IMR-90 (cell line): ENCODE measurements at places on chromosomes 6 and 20. TPM values are rescaled to one million over a fixed set of nuclear protein-coding genes. Genes with fewer than 3 reads are reported as not detected.
A peak's percentile ranks its signal among the peaks of the same experiment; 100 is the strongest.

DNA sequence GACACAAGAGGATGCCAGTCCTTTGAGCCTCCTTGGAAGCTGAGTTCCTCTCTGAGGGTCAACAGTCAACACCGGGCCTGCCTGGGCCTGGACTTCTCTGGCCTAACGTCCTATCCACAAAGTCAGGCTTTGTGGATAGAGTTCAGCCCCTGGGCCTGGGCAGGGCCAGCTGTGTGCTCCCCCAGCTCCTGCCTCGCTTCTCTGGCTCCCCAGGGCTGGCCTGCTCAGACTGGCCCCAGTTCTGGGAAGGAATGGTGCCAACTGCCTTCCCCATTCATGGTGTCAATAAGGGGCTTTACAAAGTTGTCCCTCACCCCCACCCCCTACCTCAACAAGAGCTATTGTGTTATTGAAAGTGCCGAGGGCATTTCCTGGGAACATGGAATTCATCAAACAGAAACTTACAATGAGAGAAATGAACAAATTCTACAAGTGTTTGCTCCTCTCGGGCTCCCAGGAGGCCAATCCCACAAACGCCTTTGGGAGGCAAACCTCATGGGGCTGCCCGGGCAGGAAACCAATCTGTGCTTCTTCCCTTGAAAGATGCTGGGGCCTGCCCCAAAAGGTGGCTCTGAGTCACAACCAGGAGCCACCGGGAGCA lies 26.5 kb upstream of the PPP1R14C start:
- no peaks in the 10 kb centered on the region for H3K36me3 ChIP-seq
- H3K4me1 ChIP-seq: no peaks in the 10 kb centered on the region
- H3K27ac ChIP-seq: no peak overlapping the region
- H3K27me3 ChIP-seq: peaks cover under 1% of the 10 kb centered on the region; the same call in 1 of the 2 replicates
- H3K4me3 ChIP-seq: no peak overlapping the region

DNA sequence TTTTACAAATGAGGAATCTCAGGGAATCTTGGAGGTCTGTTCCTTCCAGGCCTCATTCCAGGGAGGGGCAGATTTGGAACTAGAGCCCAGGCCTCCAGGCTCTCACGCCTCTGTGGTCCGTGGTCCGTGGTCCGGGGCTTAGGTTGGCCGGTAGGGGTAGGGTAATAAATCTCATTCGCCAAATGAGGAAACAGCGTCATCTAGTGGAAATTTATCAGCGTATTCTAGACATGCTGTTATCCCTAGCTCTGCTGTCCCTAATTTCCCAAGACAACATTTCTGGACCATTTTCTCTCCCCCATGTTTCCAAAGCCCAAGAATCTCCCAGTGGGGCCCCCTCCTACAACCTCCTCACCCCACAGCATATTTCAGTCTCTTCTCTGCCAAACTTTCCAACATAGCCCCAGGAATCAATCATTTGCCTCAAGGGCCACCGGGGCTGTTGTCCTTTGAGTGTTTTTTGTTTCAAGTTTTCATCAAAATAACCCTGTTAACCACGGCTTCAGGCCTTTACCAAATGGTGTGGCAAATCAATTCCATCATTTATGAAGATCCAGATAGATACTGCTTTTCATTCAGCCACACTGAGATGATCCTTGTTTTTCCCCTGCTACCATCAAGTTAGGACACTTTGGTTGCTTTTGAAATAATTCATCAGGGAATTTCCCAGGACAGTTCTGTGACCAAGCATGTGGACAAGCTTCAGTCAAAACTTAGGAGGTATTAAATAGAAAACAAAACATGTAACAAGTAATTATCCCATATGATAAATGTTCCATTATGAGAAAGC lies 126.8 kb downstream of the ALDH8A1 start:
- H3K4me3 ChIP-seq: no peak overlapping the region
- no peaks in the 10 kb centered on the region for H3K36me3 ChIP-seq
- peak; percentile 90 for DNase-seq
- H3K27ac ChIP-seq: peak overlapping the region; percentile 77
- no peaks in the 10 kb centered on the region for H3K27me3 ChIP-seq
- H3K4me1 ChIP-seq: peaks cover 11% of the 10 kb centered on the region

GRCh38 chr6:40170856-40171255 lies 236.6 kb upstream of the MOCS1 start:
- no peak overlapping the region for H3K4me3 ChIP-seq
- no peaks in the 10 kb centered on the region for H3K36me3 ChIP-seq

- no peaks in the 10 kb centered on the region for H3K36me3 ChIP-seq
- peak; percentile 93 for DNase-seq
- H3K27ac ChIP-seq: 0 out of 2 replicates have a peak overlapping the region, but pooled peaks have one; percentile 10
- peaks cover 27% of the 10 kb centered on the region for H3K4me1 ChIP-seq
- no peaks in the 10 kb centered on the region for H3K27me3 ChIP-seq
Measured at GRCh38 chr20:38201356-38201755, 36.3 kb upstream of the TGM2 start.

- H3K27me3 ChIP-seq: peaks cover 26% of the 10 kb centered on the region
- peak; percentile 44 for DNase-seq
- H3K27ac ChIP-seq: no peak overlapping the region
Measured at GRCh38 chr6:132520953-132521352, 8.0 kb upstream of the STX7 start.

DNA sequence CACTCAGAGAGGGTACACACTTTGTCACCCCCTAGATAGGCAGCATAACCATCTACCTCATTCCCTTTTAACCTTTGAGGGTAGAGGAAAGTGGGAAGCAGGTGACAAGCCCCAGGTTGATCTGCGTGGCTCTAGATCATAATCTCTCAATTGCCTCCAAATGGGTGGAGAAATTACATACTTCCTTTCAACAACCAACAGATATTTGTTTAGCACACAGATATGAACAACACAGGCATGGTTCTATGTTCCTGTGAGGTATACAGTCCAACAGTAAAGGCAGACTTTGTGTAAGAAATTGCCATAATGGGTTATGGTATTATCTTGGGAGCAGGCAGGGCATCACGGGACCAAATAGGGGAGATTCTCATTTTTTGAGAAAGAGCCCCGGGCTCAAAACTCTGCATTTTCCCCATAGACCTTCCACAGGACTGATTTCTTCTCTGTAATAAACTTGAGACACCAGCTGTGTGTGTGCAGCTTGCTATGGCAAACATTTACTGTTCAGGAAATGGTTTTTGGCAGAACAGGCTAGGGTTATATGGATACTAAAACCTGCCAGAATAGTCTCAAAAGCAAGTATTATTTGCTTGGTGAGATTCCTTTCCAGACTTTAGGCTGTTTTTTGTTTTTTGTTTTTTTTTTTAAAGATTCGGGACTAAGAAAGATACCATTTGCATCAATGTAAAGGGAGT lies 126.2 kb downstream of the CD164 start:
- peaks cover 10% of the 10 kb centered on the region for H3K4me1 ChIP-seq
- no peak overlapping the region for H3K27ac ChIP-seq
- H3K36me3 ChIP-seq: no peaks in the 10 kb centered on the region
- no peak overlapping the region for H3K4me3 ChIP-seq
- DNase-seq: no peak

DNA sequence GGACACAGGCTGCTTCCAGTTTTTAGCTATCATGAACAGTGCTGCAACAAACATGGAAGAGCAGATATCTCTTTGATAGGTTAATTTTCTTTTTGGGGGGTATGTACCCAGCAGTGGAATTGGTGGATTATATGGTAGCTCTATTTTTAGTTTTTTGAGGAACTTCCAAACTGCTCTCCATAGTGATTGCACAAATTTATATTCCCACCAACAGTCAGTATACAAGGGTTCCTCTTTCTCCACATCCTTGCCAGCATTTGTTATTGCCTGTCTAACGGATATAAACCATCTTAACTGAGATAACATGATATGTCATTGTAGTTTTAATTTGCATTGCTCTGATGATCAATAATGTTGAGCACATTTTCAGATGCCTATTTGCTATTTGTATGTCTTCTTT lies 237.6 kb downstream of the MMUT start:
- no peak overlapping the region for H3K4me3 ChIP-seq
- H3K36me3 ChIP-seq: no peaks in the 10 kb centered on the region
- no peak overlapping the region for H3K27ac ChIP-seq
- no peaks in the 10 kb centered on the region for H3K4me1 ChIP-seq
- no peaks in the 10 kb centered on the region for H3K27me3 ChIP-seq
- DNase-seq: no peak

DNA sequence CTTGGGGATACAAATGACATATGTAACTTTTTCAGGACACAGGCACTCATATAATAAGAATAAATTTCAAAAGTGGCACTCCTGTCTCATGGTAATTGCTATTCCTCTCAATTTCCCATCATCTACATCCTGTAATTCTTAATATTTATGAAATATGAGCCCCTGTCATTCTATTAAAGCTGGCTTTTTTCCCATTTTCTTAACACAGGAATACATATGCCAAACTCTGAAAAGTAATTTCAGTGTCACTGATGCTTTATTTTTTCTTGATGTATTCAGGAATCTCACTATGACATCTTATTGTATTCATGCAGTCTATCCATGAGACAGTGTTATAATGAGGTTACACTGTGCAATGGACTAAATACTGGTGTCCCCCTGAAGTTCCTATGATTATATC lies 24.3 kb upstream of the FKBP1C start:
- H3K27ac ChIP-seq: no peak overlapping the region
- H3K27me3 ChIP-seq: no peaks in the 10 kb centered on the region
- no peaks in the 10 kb centered on the region for H3K4me1 ChIP-seq
- H3K36me3 ChIP-seq: no peaks in the 10 kb centered on the region

LRRC73 gene
- polyA plus RNA-seq: 0.23 and 0.31 TPM in 2 replicates

BPIFA1 gene
- polyA plus RNA-seq: not detected in 2 replicates

DNA sequence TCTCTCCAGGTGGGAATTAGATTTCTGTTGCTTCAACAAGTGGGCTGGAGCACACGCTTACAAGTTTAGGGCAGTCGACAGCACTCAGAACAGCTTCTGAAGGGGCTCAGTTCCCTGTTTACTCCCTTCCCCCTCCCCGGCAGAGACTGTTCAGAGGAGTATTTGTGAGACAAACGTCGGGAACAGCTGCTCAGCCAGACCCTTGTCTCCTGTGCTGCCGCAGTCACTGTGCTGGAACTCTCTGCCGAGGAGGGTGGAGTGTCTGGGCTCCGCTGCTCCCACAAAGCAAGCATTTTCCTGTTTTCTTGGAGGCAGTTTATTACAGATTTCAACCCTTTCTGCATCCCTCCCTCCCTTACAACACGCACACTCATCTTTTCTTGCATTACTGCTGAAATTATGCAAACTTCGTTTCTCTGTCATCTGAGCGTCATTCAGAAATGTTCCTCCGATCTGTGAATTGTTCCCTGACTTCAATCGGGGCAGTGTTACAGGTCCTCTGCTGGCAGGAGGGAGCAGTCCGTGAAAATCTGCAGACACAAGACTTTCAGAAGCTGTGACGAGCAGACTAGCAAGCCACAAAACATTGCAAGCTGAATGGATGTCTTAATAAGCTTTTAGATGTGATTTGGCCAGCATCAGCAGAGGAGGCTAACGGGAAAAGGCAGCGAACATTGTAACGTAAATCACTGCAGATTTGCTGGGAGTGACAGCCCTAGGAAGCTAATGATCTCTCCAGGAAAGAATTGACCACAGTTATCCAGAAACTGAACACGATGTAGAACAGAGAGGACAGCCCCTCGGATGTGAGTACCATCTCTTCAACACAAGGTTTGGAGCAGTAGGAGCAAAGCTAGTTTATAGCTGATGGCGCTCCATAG lies 76.2 kb downstream of the LYRM2 start:
- H3K27ac ChIP-seq: no peak overlapping the region
- H3K36me3 ChIP-seq: no peaks in the 10 kb centered on the region
- DNase-seq: no peak
- H3K4me3 ChIP-seq: no peak overlapping the region

DNA sequence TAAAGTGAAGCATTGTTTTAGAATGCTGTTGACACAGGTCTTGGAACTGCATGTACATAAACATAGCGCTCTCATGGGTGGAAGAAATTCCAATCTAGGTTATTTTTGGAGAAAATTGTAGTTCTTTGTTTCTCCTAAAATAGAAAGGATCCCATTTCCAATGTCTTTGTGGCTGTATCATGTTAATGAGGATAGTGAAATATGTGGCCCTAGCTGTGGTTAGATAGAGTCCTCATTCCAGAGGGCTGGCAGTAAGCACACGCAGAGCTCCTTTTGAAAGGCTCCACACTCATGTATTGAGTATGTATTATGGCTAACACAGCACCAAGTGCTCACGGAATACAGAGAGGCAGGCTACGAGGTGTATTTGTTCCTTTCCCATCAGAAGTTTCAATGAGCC lies 60.9 kb downstream of the SNRNP48 start:
- H3K4me3 ChIP-seq: no peak overlapping the region
- peaks cover 3% of the 10 kb centered on the region; the same call in 1 of the 2 replicates for H3K4me1 ChIP-seq
- no peak for DNase-seq
- no peaks in the 10 kb centered on the region for H3K36me3 ChIP-seq
- H3K27me3 ChIP-seq: no peaks in the 10 kb centered on the region

DNA sequence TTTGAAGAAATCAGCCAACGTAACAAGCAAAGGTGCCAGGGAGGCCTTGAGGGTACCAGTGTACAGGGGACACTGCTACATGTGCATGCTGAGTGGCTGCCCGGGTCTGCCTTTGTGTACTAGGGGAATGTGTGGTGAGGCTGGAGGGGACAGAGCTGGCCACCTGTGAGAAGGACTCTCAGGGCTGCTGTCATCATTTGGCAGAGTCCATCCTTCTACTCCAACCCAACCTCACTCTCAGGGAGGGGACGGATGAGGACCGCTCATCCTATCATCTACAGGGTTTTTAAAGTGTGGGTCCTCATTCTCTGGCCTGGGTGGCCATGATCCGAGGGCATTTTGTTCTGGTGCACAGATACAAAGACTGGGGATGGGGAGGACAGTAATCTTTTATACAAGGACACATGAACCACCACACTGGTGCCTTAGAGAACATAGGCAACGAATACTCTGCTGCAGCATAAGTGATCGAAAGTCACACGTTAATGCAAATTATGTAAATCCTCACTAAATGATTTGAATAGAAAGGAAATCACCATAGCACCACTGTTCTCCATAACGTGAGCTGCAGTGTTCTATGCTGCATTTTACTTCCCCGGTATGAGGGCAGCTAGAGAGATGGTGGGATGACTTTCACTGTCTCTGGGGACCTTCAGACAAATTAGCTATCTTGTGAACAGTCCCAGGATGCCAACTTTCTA lies 181.4 kb downstream of the GMPR start:
- peaks cover 5% of the 10 kb centered on the region for H3K4me1 ChIP-seq
- H3K27ac ChIP-seq: no peak overlapping the region
- H3K27me3 ChIP-seq: no peaks in the 10 kb centered on the region
- peaks cover 2% of the 10 kb centered on the region; the same call in 1 of the 2 replicates for H3K36me3 ChIP-seq
- no peak overlapping the region for H3K4me3 ChIP-seq
- no peak for DNase-seq

- no peaks in the 10 kb centered on the region for H3K27me3 ChIP-seq
- DNase-seq: peak; percentile 100
- H3K4me1 ChIP-seq: peaks cover 19% of the 10 kb centered on the region
- no peak overlapping the region for H3K4me3 ChIP-seq
Measured at GRCh38 chr6:136609873-136610706, 59.9 kb upstream of the MAP7 start.

RAE1 gene
- polyA plus RNA-seq: 58.4 and 80.5 TPM in 2 replicates

GRCh38 chr20:50221501-50222308 lies 31.1 kb downstream of the CEBPB start:
- H3K4me1 ChIP-seq: peaks cover 17% of the 10 kb centered on the region
- H3K27me3 ChIP-seq: no peaks in the 10 kb centered on the region; the same call in 1 of the 2 replicates
- H3K36me3 ChIP-seq: no peaks in the 10 kb centered on the region
- no peak overlapping the region for H3K4me3 ChIP-seq
- DNase-seq: peak; percentile 17
